ENCODE measurements at places on chromosomes 5 and 9.

DNA sequence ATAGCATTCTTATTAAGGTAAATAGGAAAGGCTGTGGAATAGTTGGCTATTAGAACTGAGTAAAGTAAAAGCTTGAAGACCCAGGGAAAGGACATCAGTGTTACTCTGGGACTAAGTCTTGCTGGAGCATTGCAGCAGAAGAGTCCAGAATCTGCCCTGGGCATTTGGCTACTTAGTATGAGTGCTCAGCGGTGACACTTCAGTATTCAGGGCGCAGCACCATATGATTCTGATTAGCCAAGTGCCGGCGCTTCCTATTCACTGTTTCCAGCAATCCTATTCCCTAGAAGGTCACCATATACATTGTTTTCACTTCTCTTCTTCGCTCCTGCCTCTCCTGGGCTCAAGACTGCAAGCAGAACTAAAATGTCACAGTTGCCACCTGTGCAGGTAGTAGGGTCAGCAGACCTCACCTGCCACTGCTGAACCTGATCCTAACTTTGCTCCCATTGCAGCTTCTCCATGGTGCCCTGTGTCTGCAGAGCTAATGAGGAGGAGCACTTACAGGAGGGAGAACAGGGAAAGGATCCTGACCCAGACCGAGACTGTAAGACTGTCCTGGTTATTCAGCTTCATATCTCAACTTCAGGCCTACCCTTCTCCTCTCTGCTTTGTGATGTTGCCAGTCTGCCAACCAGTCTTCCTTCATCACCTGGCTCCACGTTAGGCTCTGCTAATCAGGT is 313.6 kb upstream of the PIK3R1 start:
- no peak for DNase-seq

GRCh38 chr5:67257077-67257476 is 60.5 kb upstream of the CD180 start:
- no peak for DNase-seq

DNA sequence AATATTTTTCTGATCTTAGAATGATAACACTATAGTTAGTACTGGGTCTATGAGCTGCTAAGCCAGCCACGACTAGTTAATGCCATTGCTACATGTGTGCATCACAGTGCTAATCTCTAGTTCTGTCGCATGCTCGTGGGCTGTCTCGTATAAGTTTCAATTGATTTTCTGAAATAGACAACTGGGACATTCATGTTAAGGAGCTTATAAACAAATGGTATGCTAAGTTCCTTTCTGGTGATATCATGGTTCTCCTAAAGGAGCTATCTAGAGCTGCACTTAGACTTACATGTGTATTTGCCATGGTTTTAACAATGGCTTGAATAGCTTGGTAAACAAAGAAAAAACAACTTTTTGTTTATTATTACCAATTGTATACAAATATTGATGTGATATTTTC is 46.2 kb downstream of the F2RL2 start:
- DNase-seq, result no peak

GRCh38 chr5:124056991-124057723 is 545.2 kb downstream of the CSNK1G3 start:
- DNase-seq, result no peak

GRCh38 chr5:124596595-124597421 is 149.6 kb downstream of the ZNF608 start:
- no peak for DNase-seq

DNA sequence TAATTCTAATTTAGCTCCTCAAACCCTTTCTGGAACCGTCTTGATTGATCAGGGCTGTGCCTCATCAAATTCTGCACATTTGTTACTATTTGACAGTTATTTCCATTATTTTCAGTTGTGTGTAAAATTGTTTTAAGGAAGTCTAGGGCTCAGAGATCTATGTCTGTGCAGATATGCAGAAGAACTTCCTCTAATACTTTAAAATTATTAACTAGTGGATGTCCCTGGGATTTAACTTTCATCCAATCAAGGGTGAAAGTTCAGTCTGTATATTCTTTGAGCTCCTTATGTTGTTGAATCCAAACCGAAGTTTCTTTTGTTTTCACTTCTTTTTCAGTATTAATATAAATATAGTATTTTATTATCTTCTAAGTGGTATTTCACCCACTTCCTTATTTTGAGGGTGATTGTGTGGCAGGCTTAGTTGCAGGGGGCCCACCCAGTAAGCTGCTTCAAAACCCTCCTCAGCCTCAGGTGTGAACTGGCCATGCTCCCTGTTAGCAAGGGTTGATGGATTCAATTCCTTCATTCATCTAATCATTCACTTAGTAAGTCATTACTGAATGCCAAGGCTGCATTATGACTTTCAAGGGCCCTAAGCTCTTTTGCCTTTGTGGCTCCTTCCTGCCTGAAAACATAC is 2.1 kb upstream of the CAMLG start:
- DNase-seq, result no peak

- DNase-seq, result no peak
Observed at GRCh38 chr5:77957516-77957915, 181.4 kb upstream of the TBCA start.

GRCh38 chr5:128646176-128646575 is 108.1 kb upstream of the FBN2 start:
- DNase-seq, result no peak

- DNase-seq, result no peak
Observed at GRCh38 chr9:133869674-133870405, 122.3 kb downstream of the VAV2 start.

- DNase-seq, result no peak
Observed at GRCh38 chr9:22102146-22103053, 93.3 kb upstream of the CDKN2B start.

DNA sequence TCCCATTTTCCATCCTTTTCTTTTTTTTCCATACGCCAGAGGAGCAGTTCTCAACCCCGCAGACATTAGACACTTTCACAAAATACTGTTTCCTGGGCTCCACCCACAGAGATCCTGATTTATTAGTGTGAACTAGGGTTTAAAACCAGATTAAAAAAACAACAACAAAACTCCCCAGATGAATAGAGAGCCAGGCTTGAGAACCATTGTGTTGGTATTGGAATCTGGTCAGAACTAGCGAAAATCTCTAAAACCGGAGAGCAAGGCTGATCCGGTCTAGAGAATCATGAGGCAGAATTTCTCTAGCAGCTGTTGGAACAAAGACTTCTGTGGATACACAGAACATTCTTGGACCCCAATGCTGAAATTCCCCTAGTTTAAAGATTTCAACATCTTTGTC is 173.0 kb downstream of the PCSK1 start:
- no peak for DNase-seq

GRCh38 chr9:130660326-130660682 is 4.1 kb upstream of the PRDM12 start:
- DNase-seq, result no peak

DNA sequence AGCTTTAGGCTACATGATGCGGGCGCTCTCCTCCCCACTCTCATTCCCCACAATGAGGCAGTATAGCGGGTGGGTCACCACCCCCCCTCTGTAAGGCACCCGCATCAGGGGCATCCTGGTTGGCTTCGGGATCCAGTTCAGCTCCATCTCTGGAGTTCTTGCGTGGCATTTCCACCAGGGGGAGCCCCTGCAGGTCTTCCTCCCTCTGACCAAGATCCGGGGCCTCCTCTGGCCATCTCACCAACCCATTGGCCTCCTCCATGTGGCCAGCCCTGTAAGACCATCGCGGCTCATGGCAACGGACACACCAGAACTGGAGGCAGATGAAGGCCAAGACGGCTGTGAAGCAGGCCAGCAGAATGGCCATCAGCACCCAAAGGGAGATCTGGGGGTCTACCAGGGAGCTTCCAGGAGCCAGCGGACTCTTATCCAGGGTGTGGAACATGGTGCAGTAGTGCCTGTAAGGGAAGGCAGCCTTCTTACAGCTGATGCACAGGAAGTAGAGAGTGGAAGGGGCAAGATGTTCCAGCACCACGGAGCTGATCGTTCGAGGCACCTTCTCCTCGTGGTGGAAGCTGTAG is 77.0 kb downstream of the CYFIP2 start:
- DNase-seq, result no peak

- no peak for DNase-seq
Observed at GRCh38 chr9:6498982-6499381, 86.0 kb downstream of the UHRF2 start.

GRCh38 chr5:73625944-73626811 is at the start of gene ARHGEF28:
TSS of gene ARHGEF28 (plus strand) at chr5:73626196. CDS start at chr5:73684852, 58,656 bp downstream.
- peak; percentile 81 for DNase-seq

DNA sequence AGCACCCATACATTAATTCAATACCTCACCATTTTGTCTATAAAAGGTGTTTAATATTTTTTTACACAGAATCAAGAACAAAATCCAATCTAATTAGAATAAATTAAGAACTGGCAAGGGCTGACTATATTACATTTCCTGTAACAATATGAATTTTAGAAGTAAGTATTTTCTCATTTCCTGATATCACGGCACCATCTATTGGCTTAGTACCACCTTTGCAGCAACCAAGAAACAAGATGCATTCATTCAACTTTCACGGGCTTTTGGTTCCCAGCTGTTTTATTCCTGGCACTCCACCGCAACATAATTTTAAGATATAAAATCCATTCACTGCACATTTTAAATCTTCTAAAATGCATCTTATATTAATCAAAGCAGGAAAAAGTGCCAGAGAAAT is 20.6 kb downstream of the PSMB7 start:
- no peak for DNase-seq

DNA sequence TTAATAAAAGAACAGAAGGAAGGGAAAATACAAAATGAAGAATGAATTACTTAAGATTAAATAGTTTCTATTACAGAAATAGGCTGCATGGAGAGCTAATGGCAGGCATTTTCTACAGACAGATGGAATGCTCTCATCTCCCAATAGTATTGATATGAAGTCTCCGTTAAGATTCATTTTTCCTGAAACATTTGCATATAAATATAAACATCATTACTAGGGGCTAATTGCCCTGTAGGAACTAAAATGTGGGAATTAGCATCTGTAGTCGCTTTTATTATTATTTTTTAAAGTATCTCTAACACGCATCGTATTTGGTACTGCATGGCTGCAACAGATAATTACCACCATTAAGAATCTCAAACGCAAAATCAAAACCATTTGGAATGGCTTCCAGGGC is 2275.5 kb downstream of the MAT2B start:
- no peak for DNase-seq

GRCh38 chr5:1568201-1568979 is 44.6 kb upstream of the LPCAT1 start:
- DNase-seq, result no peak

DNA sequence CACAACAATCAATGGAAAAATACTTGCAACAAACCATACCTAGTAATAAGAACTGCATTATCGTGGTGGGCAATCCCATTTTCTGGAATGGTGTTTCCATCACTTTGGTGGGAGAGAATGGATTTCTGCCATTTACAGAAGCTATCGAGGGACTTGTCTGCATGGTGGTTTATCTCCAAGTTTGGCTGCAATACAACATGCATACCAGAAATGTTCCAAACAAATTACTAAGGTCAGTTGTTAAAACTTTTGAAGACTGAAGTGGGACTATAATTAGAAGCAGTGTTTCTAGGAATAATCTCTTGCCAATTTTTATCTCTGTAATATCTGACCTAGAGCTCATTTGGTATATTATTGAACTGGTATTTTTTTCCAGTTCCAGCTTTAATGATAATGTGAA is 30.3 kb downstream of the ADAMTS6 start:
- no peak for DNase-seq

- DNase-seq, result no peak
Observed at GRCh38 chr5:76943006-76943405, 9.8 kb upstream of the CRHBP start.

DNA sequence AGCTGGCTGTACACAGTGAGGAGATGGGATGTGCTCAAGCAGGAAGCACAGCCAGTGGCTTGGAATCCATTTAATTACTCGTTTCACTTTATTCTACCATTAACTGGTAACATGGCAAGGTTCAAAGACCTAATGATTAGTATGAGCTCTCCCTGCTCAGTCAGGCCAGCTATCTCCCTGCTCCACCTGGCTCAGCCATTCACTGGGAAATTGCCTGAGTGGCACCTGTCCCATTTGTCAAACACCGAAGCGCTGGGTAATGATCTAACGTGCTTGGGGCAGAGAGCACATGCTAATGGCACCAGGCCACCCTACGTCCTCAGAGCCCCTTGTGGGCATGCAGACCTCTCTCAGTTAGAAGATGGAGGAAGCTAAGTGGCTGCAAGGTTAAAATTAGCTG is 162.2 kb downstream of the TTLL11 start:
- DNase-seq, result no peak

DNA sequence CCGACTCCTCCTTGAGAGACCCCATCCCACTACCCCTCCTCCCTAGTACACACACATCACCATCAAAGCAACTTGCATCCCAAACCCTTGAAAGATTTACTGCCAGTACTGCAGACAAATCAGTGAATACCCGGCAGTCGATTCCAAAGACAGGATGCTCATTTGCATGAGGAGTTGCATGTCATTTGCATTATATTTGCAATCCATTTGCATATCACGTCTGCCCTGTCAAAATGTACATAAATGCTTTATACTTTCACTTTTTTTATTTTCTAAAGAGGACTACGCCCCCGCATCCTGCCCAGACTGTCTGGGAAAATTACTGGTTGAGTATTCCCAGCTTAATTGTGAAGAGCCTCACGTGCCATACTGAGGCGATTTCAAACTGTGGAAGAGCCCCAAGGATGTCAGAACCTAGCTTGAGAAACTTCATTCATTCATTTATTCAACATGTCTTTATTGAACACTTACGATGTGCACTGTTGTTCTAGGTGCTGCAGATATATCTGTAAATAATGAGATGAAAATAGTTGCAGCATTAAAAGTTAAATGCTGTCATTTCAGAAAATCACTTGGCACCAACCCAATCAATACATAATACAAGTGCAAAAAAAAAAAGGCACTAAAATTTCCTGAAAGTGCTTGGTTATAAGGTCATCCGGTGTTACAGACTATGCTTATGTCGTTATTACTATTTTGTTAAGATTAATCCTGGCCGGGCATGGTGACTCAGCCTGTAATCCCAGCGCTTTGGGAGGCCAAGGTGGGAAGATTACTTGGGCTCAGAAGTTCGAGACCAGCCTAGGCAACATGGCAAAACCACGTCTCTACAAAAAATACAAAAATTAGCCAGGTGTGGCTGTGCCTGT is 17.2 kb upstream of the SIL1 start:
- no peak for DNase-seq

- DNase-seq, result no peak
Observed at GRCh38 chr5:39356263-39356662, 8.0 kb downstream of the C9 start.

GRCh38 chr9:134035041-134036039 is 10.1 kb downstream of the BRD3OS start:
- DNase-seq, result no peak

GRCh38 chr5:126354012-126354857 is 69.0 kb upstream of the GRAMD2B start:
- no peak for DNase-seq

All from SW 1271 (cell line).